Activated CD8-positive, alpha-beta memory T cell treated with anti-CD3 and anti-CD28 coated beads, Interleukin-2, amount 50 U/mL, for 48 hours (primary cell): ENCODE measurements at places on chromosomes 3 and 15.

- DNase-seq, result no peak
These were observed 146.2 kb upstream of the NR2F2 start for GRCh38 chr15:96184297-96184696.

DNA sequence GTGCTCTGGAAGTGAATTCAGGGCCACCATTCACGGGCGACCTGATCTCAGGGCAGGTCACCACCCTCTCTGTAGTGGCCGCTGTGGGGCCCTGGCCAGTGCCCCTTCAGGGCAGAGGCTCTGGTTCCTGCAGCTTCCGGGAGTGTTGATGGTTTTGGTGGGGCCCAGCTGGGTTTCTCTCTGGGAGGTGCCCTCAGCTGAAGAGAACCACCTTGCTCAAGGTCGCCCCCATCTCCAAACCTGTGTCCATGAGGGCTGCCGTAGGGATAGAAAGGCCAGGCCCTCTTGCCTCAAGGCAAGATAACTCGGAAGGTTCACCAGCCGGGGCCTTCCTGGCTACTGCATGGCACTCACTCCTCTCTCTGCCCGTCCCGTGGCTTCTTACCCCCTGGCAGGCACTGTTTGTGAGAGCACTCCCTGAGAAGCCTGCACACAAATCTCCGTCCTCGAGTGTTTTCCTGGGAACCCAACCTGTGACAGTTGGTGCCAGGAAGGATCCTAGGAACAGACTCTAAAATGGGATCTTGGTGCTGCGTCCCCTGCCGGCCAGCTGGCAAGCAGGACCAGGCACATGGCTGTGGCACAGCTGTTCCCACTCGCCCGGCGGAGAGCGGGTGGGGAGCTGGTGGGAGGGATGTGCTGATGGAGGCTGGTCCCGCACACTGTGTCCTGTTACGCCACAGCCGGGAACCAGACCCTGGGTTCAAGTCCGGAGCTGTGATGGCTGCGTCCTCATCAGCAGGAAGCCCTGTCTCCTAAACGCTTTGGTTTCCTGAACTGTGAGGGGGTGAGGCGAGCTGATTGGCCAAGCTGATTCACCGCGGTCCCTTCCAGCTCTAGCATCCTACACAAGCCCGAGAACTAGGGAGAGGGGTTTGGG, 23.2 kb upstream of the PIGZ start:
- DNase-seq, result no peak

GRCh38 chr3:32919920-32920319, 31.5 kb upstream of the CCR4 start:
- no peak for DNase-seq

DNA sequence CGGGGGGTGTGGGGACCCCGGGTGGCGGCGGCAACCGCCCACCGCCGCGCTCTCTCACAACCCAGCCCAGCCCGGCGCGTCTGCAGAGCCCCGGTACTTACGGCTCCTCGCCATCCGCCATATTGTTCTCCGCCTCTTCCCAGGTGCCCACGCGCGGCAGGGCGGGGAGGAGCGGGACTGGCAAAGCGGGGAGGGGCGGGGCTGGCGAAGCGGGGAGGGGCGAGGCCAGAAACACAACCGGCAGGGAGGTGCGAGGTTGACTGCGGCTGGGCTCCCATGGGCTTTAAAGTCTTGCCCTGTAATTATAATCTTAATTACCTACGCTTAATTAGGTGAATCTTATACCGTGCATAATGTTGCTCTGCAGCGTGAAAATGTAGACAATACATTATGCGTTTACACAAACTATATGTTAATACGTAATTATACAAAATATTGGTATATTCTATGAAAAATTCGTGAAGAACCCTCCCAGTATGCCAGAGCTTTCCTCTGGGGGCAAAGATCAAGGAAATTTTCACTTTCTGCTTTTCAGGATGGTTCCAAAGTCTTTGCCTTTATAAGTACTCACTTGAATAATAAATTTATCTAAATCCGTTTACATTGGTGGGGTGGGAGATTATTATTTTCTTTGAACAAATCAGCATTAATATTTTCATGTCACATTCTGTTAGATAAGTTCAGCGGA, at the start of gene UBA3:
Gene UBA3 (minus strand): TSS at position 133 of the 688 bp plus-strand sequence. CDS start 12 bp downstream, at position 121.
- DNase-seq, result peak; percentile 94

DNA sequence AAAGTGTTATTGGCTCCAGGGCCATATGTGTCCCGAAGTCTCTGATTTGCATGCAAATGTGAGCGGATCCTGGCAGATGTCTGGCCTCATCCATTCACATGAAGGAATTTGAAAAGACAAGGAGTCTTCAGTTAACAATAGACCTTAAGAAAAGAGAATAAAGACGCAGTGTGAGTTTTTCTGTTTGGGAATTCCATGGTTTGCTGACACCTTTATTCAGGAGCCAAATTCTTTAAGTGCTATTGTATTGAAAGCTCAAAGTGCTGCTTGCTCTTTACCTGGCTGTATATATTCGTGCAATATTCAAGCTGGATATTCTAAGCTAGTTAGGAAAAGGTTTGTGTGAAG, 2.2 kb downstream of the LRRN1 start:
- no peak for DNase-seq

- no peak for DNase-seq
These were observed 136.1 kb upstream of the EPHA6 start for GRCh38 chr3:96678325-96678724.

DNA sequence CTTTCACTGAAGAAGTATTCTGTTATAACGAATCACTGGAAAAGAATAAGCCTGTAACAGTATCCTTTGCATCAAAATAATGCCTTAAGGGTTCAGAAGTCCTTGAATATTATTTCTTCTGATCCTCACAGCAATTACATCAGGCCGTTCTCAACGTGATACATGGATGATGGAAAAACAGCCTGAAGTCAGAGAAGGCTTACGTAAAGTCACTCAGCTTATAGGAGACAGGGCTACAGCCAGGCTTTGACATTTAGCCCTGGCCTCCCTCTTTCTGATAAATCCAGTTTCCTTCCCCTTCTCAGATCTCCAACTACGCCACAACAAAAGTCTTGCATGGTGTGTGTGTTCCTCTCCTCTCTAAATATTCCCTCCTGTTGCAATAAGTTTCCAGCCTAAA, 131.9 kb downstream of the ANO10 start:
- DNase-seq, result no peak

- DNase-seq, result no peak
These were observed 19.4 kb downstream of the RTP3 start for GRCh38 chr3:46517016-46517783.

GRCh38 chr3:194086388-194087075, 49.4 kb upstream of the HES1 start:
- DNase-seq, result no peak

DNA sequence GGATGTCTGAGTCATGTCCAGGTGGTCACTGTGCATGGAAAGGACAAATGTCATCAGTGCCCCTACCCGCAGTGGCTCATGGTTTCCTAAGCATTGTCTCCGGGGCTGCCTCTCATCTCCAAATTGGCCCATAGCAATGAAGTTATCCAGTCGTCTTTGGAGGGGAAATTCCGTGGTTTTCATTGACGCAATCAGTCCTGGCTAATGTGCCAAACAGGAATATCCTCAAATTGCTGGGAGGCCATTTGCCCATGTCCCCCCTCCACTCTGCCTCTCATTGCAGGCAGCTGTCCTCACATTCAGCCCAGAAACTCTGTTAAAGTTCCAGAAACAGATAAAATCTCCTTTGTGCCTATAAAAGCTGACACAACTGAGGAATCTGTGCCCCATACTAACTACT, 81.6 kb downstream of the MCTP2 start:
- DNase-seq, result no peak

GRCh38 chr3:83843716-83844115, 1115.1 kb upstream of the CADM2 start:
- DNase-seq, result no peak

DNA sequence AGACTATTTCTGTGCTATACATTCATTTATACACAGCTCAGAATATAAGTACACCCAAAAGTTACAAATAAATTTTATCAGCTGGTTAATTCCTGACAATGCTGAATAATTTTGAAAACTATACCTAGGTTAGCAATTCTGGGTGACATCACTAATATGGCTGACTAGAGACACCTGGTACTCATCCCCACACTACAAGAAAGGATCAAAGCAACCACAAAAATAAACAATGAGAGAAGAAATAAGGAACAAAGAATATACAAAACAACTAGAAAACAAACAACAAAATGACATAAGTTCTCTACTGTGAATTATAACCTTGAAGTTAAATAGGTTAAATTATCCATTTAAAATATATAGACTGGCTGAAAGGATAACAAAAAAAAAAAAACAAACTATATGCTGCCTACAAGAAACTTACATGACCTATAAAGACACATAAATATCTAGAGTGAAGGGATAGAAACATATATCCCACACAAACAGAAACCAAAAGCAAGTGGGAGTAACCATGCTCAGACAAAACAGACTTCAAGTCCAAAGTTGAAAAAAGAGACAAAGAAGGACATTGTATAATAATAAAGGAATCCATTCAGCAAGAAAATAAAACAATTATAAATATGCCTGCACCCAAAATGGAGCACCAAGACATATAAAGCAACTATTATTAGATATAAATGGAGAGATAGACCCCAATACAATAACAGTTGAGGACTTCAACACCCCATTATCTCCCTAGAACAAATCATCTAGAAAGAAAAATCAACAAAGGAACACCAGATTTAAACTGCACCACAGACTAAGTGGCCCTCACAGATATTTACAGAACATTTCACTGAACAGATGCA, 57.8 kb downstream of the IMPG2 start:
- no peak for DNase-seq

- no peak for DNase-seq
These were observed 34.8 kb downstream of the MCCC1 start for GRCh38 chr3:183064475-183064874.

DNA sequence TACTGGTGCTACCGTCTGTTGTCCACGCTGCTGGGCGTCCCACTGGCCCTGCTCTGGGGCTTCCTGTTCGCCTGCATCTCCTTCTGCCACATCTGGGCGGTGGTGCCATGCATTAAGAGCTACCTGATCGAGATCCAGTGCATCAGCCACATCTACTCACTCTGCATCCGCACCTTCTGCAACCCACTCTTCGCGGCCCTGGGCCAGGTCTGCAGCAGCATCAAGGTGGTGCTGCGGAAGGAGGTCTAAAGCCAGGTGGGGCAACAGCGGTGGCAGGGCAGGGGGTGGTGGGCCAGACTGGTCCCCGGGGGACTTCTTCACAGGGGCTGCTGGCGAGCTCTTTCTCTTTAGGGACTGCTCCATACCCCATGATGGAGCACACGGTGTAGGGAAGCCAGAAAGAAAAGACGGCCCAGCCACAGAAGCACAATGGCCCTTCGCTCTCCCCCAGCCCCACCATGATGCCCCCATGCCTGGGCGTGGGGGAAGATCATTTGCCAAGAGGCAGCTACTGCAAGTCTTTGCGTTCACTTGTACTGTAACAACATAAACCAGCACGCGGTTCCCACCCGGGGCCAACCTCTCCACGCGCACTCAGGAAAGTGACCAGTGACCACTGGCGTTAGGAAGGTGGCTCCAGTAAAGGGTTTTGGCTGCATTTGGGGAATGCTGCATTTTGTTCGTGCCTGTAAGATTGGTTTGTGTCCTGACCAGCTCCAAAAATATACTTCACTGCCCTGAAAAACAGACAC, 12.2 kb downstream of the CAV3 start:
- DNase-seq, result no peak

GRCh38 chr3:144036498-144036897, 64.9 kb downstream of the DIPK2A start:
- DNase-seq, result no peak
